ENCODE measurements at places on chromosomes 12 and 14. TPM values are rescaled to one million over a fixed set of nuclear protein-coding genes. Genes with fewer than 3 reads are reported as not detected.

The CFAP73 gene
- total RNA-seq, result not detected

The PUS7L gene
- 23.5 TPM for total RNA-seq

The CLEC4C gene
- total RNA-seq, result not detected

The TTC9 gene
- total RNA-seq, result 7.8 TPM

The MYF5 gene
- not detected for total RNA-seq

The WSCD2 gene
- total RNA-seq, result not detected

The TSPAN9 gene
- total RNA-seq, result not detected

The P2RX2 gene
- not detected for total RNA-seq

GRCh38 chr12:46831335-46832129 lies 5.7 kb upstream of the SLC38A4 start:
- no peak overlapping the region for H3K27ac ChIP-seq
- peaks cover 5% of the 10 kb centered on the region for H3K4me1 ChIP-seq
- no peak overlapping the region for H3K4me3 ChIP-seq
- no peaks in the 10 kb centered on the region for H3K36me3 ChIP-seq
- no peak for DNase-seq

DNA sequence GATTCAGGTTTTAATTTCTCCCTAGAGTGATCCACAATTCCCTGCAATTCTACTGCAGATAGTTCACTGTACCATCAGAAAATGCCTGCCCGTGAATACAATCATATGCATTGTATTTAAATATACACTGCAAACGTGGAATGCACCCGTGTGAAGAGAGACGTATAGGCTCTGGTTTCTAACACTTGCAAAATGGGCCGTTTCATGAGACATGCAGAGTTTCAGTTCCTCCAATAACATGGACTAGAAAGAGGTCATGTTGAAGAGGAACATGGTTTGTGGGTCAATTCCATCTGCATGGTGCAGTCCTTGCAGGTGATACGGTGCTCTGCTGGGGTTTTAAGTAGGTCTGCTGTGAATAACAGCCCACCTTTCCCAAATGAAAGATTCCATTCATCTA lies 373.3 kb downstream of the TMEM132D start:
- no peak overlapping the region for H3K27ac ChIP-seq
- H3K4me1 ChIP-seq, result no peaks in the 10 kb centered on the region
- no peak overlapping the region for H3K4me3 ChIP-seq
- no peak for DNase-seq
- H3K36me3 ChIP-seq, result no peaks in the 10 kb centered on the region

DNA sequence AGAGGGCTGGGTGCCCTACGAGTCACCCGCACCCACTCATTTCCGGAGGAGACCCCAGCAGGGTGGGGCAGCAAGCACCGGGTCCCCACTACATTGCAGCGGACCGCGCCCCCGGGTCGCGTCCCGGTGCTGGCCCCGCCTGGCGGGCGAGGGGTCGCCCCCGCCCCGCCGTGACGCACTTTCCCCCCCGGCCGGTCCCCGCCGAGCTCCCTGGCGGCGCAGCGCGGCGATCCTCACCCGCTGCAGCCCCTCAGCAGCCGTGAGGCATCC lies 106.1 kb downstream of the PRICKLE1 start:
- H3K36me3 ChIP-seq, result no peaks in the 10 kb centered on the region
- peaks cover 85% of the 10 kb centered on the region for H3K27me3 ChIP-seq
- H3K4me3 ChIP-seq, result peak overlapping the region; percentile 66

DNA sequence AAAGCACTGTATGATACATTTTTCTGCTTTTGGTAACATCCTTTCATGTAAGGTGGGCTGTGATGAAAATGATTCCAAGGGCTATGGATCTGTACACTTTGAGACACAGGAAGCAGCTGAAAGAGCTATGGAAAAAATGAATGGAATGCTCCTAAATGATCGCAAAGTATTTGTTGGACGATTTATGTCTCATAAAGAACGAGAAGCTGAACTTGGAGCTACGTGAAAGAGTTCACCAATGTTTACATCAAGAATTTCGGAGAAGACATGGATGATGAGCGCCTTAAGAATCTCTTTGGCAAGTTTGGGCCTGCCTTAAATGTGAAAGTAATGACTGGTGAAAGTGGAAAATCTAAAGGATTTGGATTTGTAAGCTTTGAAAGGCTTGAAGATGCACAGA lies 22.1 kb upstream of the SRGAP1 start:
- H3K27ac ChIP-seq, result no peak overlapping the region
- peaks cover 7% of the 10 kb centered on the region for H3K27me3 ChIP-seq
- DNase-seq, result no peak
- peak overlapping the region; percentile 74 for H3K4me3 ChIP-seq
- H3K36me3 ChIP-seq, result peaks cover 7% of the 10 kb centered on the region
- H3K4me1 ChIP-seq, result peaks cover 9% of the 10 kb centered on the region

- no peak for DNase-seq
- no peak overlapping the region for H3K27ac ChIP-seq
- no peaks in the 10 kb centered on the region for H3K36me3 ChIP-seq
- no peaks in the 10 kb centered on the region for H3K27me3 ChIP-seq
- H3K4me3 ChIP-seq, result no peak overlapping the region
These were observed 576.2 kb upstream of the TBX3 start for GRCh38 chr12:115259968-115260747.

GRCh38 chr12:24778486-24779304 lies 170.2 kb downstream of the BCAT1 start:
- no peak for DNase-seq
- peaks cover 5% of the 10 kb centered on the region for H3K4me1 ChIP-seq
- peaks cover 6% of the 10 kb centered on the region for H3K27me3 ChIP-seq
- H3K27ac ChIP-seq, result no peak overlapping the region
- no peak overlapping the region for H3K4me3 ChIP-seq

GRCh38 chr14:67704484-67705089 lies 2.9 kb downstream of the RDH12 start:
- H3K4me3 ChIP-seq, result no peak overlapping the region
- DNase-seq, result no peak
- H3K27ac ChIP-seq, result no peak overlapping the region

- DNase-seq, result no peak
- H3K4me1 ChIP-seq, result no peaks in the 10 kb centered on the region
- no peak overlapping the region for H3K4me3 ChIP-seq
- no peaks in the 10 kb centered on the region for H3K36me3 ChIP-seq
- H3K27ac ChIP-seq, result no peak overlapping the region
- H3K27me3 ChIP-seq, result no peaks in the 10 kb centered on the region
These were observed 772.2 kb downstream of the LRFN5 start for GRCh38 chr14:42378880-42379279.

GRCh38 chr12:116533343-116534251 lies 25.6 kb upstream of the MAP1LC3B2 start:
- H3K36me3 ChIP-seq, result peaks cover 1% of the 10 kb centered on the region
- DNase-seq, result peak; percentile 85
- H3K27me3 ChIP-seq, result peaks cover 11% of the 10 kb centered on the region
- peak overlapping the region; percentile 79 for H3K4me3 ChIP-seq
- H3K4me1 ChIP-seq, result peaks cover 42% of the 10 kb centered on the region

GRCh38 chr12:6850796-6851152 lies 312 bp downstream of the CDCA3 start:
- H3K27me3 ChIP-seq, result no peaks in the 10 kb centered on the region
- H3K4me3 ChIP-seq, result peak overlapping the region; percentile 85
- no peak for DNase-seq
- H3K4me1 ChIP-seq, result peaks cover 45% of the 10 kb centered on the region
- H3K36me3 ChIP-seq, result peaks cover 34% of the 10 kb centered on the region

GRCh38 chr14:69484444-69485314 lies at the start of gene PLEKHD1:
Gene PLEKHD1, plus strand, starts transcription at chr14:69484728. Its CDS starts 238 bp downstream, at chr14:69484966.
- DNase-seq, result no peak
- H3K4me1 ChIP-seq, result peaks cover 7% of the 10 kb centered on the region
- H3K36me3 ChIP-seq, result no peaks in the 10 kb centered on the region
- H3K27me3 ChIP-seq, result peaks cover 56% of the 10 kb centered on the region

DNA sequence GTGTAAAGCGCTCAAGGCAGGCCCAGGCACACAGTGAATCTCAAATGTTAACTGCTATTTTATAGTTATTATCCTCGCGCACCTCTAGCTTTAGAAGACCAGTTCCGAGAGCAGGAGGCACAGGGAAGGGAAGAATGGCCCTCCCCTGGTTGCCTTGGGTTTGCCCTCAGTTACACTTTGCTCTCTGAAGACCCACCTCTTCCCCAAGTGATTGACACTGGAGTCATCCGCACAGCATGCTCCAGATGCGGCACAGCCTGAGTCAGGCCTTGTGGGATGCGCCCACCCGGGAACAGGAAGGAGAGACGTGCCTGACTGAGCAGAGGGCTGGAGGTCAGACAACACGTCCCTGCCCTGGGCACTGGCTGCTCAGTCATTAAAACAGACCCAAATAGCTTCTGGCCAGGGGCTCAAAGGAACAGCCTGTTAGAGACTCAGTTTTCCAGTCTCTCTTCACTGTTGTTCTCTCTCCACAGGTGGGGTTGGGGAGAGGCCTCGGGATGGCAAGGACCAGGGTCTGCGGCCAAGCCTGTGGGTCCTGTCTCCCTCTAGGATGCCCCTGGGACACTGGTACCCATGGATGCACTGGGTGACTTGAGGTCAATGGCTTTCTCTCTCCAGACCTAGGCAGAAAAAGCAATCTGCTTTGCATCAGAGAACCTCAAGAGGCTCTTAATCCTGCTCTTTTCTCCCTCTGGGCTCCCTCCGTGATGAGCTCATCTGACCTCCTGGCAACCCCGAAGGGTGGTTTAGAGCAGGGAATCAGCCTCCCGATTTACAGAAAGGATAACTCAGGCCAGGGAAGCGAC lies 13.6 kb upstream of the MLXIP start:
- H3K4me3 ChIP-seq, result no peak overlapping the region
- H3K4me1 ChIP-seq, result peaks cover 13% of the 10 kb centered on the region
- H3K27ac ChIP-seq, result no peak overlapping the region
- no peaks in the 10 kb centered on the region for H3K27me3 ChIP-seq
- DNase-seq, result no peak

DNA sequence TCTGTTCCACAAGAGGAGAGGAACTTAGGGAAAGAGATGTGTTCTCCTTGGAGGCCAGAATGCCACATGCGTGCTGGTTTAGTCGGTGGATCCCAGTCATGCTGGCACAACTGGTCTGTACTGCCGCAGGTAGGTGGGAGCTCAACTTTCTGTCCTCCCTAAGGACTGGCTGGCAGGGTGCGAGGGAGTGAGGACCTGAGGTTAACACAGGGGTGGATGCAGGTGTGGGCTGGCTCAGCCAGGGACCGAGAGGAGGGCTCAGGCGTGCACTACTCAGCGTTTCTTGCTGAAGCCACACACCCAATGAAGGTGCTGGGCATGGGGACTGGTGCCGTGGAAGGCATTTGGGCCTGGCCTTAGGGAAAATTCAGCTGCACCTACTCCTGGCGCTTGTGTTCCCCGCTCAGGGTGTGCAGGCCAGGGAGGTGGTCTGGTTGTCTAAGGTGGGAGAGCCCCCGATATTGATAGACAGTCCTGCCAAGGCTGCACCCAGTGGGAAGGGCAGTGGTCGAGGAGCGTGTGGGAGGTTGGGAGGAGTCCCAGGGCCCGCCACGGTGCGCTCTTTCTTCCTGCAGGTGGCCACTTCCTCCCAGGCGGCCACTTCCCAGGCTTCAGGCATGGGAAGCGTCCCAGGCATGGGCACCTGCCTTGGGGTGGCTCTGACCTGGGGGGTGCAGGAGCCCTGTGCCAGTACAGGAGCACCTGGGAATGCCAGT lies 138.4 kb downstream of the ADGRD1 start:
- peaks cover 29% of the 10 kb centered on the region for H3K4me1 ChIP-seq
- H3K4me3 ChIP-seq, result peak overlapping the region; percentile 0
- DNase-seq, result no peak

DNA sequence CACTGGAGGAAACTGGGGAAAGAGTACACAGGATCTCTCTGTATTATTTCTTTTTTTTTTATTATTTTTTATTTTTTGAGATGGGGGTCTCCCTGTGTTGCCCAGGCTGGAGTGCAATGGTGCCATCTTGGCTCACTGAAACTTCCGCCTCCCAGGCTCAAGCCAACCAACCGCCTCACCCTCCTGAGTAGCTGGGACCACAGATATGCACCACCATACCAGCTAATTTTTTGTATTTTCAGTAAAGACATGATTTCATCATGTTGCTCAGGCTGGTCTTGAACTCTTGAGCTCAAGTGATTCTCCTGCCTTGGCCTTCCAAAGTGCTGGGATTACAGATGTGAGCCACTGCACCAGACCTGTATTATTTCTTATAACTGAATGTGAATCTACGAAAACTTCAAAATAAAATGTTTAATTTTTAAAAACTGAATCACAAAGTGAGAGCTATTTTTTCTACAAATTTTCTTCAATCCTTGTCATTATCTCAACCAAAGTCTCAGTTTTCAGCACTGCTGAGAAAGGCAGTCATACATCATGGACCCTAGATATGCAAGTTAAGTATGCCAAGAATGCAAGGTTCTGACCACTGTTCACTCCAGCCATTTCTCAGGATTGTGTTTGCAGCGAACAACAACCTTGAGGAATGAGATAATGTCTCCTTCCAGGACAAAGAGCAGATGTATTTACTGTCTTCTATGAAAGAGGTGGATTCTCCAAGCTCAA lies 2.4 kb downstream of the EAPP start:
- DNase-seq, result no peak
- no peak overlapping the region for H3K27ac ChIP-seq
- peaks cover 15% of the 10 kb centered on the region for H3K36me3 ChIP-seq
- H3K4me3 ChIP-seq, result no peak overlapping the region
- no peaks in the 10 kb centered on the region for H3K27me3 ChIP-seq

GRCh38 chr12:32508626-32509025 lies 109.3 kb downstream of the FGD4 start:
- no peaks in the 10 kb centered on the region for H3K36me3 ChIP-seq
- no peak overlapping the region for H3K4me3 ChIP-seq
- DNase-seq, result no peak

DNA sequence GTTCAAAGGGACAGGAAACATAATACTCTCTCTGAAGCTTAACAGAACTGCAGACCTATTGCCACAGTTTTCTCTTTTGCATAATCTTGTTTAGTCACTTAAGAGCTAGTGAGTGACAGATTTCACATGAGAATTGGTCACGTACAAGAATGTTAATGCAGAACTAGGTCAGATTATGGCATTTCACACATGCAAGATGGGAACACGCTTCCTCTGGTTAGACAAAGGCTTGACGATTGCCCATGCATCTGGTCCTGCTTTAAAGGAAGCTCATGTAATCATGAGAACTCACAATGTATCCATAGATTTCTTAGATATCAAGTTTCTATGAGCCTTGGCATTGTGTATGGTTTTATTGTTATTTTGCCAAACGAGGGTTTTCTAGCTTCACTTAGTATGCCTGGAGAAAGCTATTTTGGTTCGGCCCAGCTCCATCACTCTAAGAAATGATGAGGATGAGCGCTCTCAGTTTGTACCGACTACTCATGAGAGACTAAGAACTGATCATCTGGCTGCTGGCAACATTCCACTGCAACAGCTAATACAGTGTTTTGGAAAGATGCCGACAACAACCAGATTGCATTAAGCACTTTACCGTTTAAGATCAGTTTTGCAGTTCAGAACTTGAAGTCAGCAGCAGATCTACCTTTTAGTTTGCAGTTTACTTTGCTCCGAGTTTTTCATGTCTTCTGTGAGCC lies 380.0 kb downstream of the DIO2 start:
- no peak overlapping the region for H3K27ac ChIP-seq
- H3K4me1 ChIP-seq, result no peaks in the 10 kb centered on the region
- H3K27me3 ChIP-seq, result no peaks in the 10 kb centered on the region
- no peaks in the 10 kb centered on the region for H3K36me3 ChIP-seq
- H3K4me3 ChIP-seq, result no peak overlapping the region

GRCh38 chr12:13940335-13940865 lies 41.0 kb downstream of the GRIN2B start:
- H3K27me3 ChIP-seq, result peaks cover 17% of the 10 kb centered on the region
- no peak overlapping the region for H3K4me3 ChIP-seq
- H3K36me3 ChIP-seq, result no peaks in the 10 kb centered on the region

Measured in activated CD8-positive, alpha-beta memory T cell treated with anti-CD3 and anti-CD28 coated beads, Interleukin-2, amount 10 ng/mL, durations not matched to agents 7 days and 5 days (primary cell).